HFFc6 (cell line): ENCODE measurements at places on chromosomes 6 and 20. TPM values are rescaled to one million over a fixed set of nuclear protein-coding genes. Genes with fewer than 3 reads are reported as not detected.

DNA sequence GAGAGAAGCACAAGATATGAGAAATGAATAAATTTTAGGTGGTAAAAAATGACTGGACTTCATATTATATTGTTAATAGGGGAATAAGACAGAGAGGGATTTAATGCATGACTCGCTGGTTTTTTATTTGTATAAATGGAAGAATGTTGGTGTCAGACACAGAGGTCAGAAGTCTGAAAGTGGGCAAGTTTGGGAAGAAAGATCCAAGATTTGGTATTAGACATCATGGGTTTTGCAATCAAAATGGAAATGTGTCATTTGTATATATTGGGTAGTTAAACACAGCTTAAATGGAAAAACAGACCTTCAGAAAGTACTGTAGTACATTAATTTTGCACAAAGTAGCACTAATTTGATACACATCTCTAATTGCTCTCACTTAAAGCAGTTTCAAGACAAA is 96.2 kb downstream of the EYA4 start:
- H3K27me3 ChIP-seq: no peaks in the 10 kb centered on the region
- H3K4me3 ChIP-seq: no peak overlapping the region
- no peak for DNase-seq
- H3K36me3 ChIP-seq: no peaks in the 10 kb centered on the region

SASH1 gene
- total RNA-seq: 66.0 to 89.1 TPM (median 80.2 TPM) in 3 replicates

OLIG3 gene
- not detected in 3 replicates for total RNA-seq

PTPRT gene
- total RNA-seq: not detected in 3 replicates

DNA sequence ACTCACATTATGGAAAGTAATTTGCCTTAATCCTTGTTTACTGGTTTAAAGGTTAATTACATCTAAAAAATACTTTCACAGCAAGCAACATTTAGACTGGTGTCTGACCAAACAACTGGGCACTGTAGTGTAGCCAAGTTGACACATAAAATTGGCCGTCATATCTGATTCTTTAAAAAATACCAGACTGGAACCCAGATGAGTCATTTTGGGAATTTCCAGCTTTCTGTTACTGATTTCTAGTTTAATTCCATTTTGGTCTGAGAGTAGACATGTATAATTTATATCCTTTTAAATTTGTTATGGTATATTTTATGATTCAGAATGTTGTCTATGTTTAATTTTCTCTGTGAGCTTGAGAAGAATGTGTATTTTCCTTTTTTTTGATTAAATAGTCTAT is 44.1 kb downstream of the SCP2D1 start:
- H3K27ac ChIP-seq: no peak overlapping the region
- no peak for DNase-seq
- H3K4me3 ChIP-seq: no peak overlapping the region
- no peaks in the 10 kb centered on the region for H3K36me3 ChIP-seq
- no peaks in the 10 kb centered on the region for H3K27me3 ChIP-seq
